ENCODE measurements at places on chromosomes 1 and 21. TPM values are rescaled to one million over a fixed set of nuclear protein-coding genes. Genes with fewer than 3 reads are reported as not detected.

DNA sequence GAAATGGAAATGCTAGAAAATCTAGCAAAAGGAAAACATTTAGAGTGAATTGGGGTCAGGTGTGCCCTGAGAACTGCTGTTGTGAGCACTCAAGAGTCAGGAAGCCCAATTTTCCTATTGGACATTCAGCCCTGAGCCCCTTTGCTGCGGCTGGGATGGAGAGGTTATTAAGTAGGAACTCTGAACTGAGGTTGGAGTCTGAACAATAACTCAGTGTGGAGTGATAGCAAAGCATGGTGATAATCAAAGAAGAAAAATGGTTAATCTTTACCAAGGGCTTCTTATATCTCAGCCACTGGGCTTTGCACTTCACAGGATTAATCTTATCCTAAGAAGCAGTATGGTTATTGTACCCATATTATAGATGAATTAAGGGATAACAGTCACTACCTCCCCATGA, 52.0 kb downstream of the TMCO4 start:
- DNase-seq, result no peak

DNA sequence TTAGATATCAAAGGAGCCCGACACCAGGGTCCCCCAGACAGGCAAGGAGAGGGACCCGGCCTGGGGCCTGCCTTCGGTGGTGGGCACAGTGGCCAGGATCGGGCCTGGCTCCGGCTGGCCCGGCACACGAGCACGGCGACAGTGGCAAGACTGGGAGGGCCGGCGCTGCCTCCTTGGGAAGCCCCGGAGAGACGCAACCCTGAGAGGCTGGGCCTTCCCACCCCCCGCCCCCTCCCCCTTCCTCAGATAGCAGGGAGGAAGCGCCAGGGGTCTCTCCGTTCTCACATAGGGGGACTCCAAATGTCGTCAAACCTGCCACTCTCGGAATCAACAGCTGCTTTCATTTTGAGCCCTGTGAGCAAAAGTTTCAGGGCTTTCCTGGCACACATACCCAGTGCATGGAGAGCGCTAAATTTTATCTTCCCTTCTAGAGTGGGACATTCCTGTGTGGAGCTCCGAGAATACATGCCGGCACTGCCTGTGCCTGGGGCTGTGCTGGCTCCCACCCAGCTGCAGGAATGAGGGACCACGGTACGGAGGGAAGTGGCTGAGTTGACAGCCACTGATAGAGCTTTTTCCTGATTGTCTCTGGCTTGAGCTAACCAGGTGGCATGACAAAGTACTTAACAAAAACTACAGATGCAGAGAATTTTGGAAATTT, 62.4 kb downstream of the CD247 start:
- DNase-seq, result no peak

- no peak for DNase-seq
Observed at GRCh38 chr1:223715604-223716172, 3.3 kb downstream of the CAPN2 start.

DNA sequence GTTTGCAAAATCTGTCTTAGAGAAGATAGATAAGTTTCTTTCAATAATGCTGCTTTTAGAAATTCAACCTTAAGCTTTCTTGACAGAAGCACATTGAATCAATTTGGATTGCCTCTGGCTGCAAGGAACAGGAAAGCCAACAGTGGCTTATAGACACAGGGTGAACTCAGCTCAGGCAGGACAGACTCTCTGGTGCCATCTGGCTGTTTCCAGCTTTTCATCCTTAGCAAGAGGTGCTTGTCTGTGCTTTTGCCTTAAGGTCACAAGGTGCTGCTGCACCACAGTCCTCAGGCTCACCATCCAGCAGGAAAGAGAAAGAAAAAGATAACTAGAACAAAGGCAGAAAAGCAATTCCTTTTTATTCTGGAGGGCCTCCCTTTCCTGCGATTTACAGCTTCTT, 93.7 kb upstream of the ETS2 start:
- no peak for DNase-seq

- no peak for DNase-seq
Observed at GRCh38 chr1:115275216-115275615, 62.8 kb downstream of the NGF start.

GRCh38 chr1:61135291-61135690, 52.9 kb downstream of the NFIA start:
- no peak for DNase-seq

- DNase-seq, result no peak
Observed at GRCh38 chr1:223245411-223245810, 102.4 kb upstream of the TLR5 start.

Gene OXCT2
- total RNA-seq, result 1.9 TPM

Gene LCK
- 126 TPM for total RNA-seq

Gene C1QB
- 0.19 TPM for total RNA-seq

Gene SYT14
- not detected for total RNA-seq

Gene SPRR1A
- not detected for total RNA-seq

Gene RNF207
- total RNA-seq, result 27.0 TPM

Gene MTOR
- total RNA-seq, result 41.8 TPM

Gene KCND3
- total RNA-seq, result not detected

Gene RPE65
- total RNA-seq, result not detected

Data from GM12878 (cell line).